ENCODE measurements at places on chromosomes 11 and 22. TPM values are rescaled to one million over a fixed set of nuclear protein-coding genes. Genes with fewer than 3 reads are reported as not detected.

GRCh38 chr11:77223797-77224196 is 77.7 kb downstream of the GDPD4 start:
- DNase-seq, result no peak
- H3K27ac ChIP-seq, result no peak overlapping the region
- peaks cover 63% of the 10 kb centered on the region for H3K27me3 ChIP-seq
- H3K4me3 ChIP-seq, result no peak overlapping the region
- peaks cover 3% of the 10 kb centered on the region for H3K36me3 ChIP-seq
- no peaks in the 10 kb centered on the region for H3K4me1 ChIP-seq

GRCh38 chr11:126059238-126059781 is 3.4 kb downstream of the CDON start:
- H3K4me1 ChIP-seq, result peaks cover 17% of the 10 kb centered on the region
- H3K27ac ChIP-seq, result no peak overlapping the region
- peaks cover 64% of the 10 kb centered on the region for H3K27me3 ChIP-seq
- no peak overlapping the region for H3K4me3 ChIP-seq
- H3K36me3 ChIP-seq, result peaks cover 9% of the 10 kb centered on the region

DNA sequence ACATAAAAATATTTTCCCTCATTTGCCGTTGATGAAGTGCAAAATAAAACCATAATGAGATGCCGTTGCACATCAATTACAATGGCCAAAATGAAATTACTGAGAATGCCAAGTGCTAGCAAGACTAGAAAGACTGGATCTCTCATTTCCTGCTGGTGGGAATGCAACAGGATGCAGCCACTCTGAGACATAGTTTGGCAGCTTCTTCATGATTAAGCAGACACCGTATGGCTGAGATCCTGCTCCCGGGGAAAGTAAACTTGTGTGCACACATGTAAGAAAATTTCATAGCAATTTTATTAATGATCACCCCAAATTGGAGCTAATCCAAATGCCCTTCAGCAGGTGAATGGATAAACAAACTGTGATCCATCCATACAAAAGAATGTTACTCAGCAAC is 1013.2 kb downstream of the TBC1D22A start:
- no peaks in the 10 kb centered on the region for H3K27me3 ChIP-seq
- no peaks in the 10 kb centered on the region for H3K4me1 ChIP-seq
- H3K4me3 ChIP-seq, result no peak overlapping the region

- peak; percentile 93 for DNase-seq
- H3K27me3 ChIP-seq, result no peaks in the 10 kb centered on the region
- peaks cover 6% of the 10 kb centered on the region for H3K36me3 ChIP-seq
Observed at GRCh38 chr11:72831521-72832300, 17.5 kb downstream of the ATG16L2 start.

DNA sequence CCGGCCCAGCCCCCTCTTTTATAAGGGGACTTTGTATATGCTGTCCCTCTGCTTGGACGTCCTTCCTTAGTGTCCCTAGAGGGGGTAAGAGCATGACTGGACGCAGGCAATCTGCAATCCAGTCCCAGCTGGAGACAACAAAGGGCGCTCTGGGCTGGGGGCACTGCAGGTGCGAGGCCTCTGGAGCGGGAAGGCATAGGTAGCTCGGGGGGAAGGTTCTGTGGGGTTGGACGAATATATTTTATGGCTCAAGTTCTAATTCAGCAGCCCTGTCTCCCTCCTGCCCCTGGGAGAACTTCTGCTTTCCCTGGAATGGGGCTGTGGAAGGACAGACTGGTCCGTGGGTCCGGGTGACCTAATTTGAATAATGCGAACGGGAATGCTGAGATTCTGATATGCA is 40.0 kb downstream of the KCNJ4 start:
- H3K27ac ChIP-seq, result no peak overlapping the region
- H3K36me3 ChIP-seq, result no peaks in the 10 kb centered on the region
- H3K4me3 ChIP-seq, result no peak overlapping the region
- H3K4me1 ChIP-seq, result no peaks in the 10 kb centered on the region
- no peak for DNase-seq

Gene RAG2
- total RNA-seq, result not detected

- DNase-seq, result no peak
- no peak overlapping the region for H3K4me3 ChIP-seq
- H3K27ac ChIP-seq, result no peak overlapping the region
Observed at GRCh38 chr11:6202041-6202440, 3.0 kb downstream of the OR52W1 start.

Gene CCDC81
- total RNA-seq, result 1.4 TPM

DNA sequence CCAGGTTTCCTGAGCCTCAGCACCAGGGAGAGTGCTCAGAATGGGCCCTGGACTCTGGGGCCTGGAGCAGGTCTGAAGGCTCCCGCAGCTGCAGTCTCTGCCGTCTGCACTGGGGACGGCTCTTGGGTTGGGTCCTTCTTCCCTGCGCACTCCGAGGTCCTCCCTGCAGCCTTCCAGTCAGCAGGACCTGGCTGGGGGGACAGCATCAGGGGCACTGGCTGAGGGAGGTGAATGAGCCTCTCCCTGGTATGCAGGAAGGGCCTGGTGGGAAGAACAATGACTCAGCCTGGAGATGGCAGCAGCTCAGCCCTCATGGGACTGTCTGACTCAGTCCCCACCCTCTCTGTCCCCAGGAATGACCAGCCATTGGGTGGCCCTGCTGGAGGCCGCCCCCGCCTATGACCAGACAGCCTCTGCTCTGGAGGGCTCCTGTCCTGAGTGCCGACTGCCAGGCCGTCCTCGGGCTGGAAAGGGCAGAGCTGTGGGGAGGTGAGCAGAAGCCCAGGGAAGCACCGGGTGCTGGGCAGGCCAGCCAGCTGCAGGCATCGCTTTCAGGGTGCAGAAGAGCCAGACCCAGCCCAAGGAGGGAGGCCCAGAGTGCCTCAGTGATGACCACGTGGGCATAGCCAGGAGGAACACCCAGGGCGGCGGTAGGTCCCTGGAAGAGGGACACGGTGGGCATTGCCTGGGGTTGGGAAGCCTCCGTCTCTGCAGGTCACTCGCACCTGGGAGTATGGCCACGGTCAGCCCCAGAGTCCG is 455.0 kb downstream of the BRD1 start:
- peaks cover 25% of the 10 kb centered on the region for H3K4me1 ChIP-seq
- DNase-seq, result peak; percentile 82
- no peaks in the 10 kb centered on the region for H3K36me3 ChIP-seq
- H3K27ac ChIP-seq, result peak overlapping the region; percentile 23
- H3K4me3 ChIP-seq, result no peak overlapping the region
- no peaks in the 10 kb centered on the region for H3K27me3 ChIP-seq

GRCh38 chr11:114343020-114343419 is 46.8 kb downstream of the NNMT start:
- DNase-seq, result no peak
- peaks cover 1% of the 10 kb centered on the region for H3K4me1 ChIP-seq
- H3K4me3 ChIP-seq, result no peak overlapping the region
- no peaks in the 10 kb centered on the region for H3K36me3 ChIP-seq

Gene BIRC3
- 1.0 TPM for total RNA-seq

GRCh38 chr11:15780837-15781236 is 575.5 kb downstream of the SOX6 start:
- no peak overlapping the region for H3K27ac ChIP-seq
- no peaks in the 10 kb centered on the region for H3K27me3 ChIP-seq
- no peak for DNase-seq
- no peaks in the 10 kb centered on the region for H3K36me3 ChIP-seq
- no peak overlapping the region for H3K4me3 ChIP-seq

- H3K27me3 ChIP-seq, result peaks cover 54% of the 10 kb centered on the region
- no peak overlapping the region for H3K27ac ChIP-seq
- peak; percentile 30 for DNase-seq
- H3K4me1 ChIP-seq, result no peaks in the 10 kb centered on the region
Observed at GRCh38 chr11:44416776-44417175, 106.8 kb upstream of the ALX4 start.

- peaks cover 6% of the 10 kb centered on the region for H3K4me1 ChIP-seq
- no peak overlapping the region for H3K4me3 ChIP-seq
- DNase-seq, result no peak
- H3K27ac ChIP-seq, result no peak overlapping the region
- H3K36me3 ChIP-seq, result no peaks in the 10 kb centered on the region
- peaks cover 7% of the 10 kb centered on the region for H3K27me3 ChIP-seq
Observed at GRCh38 chr11:124950601-124951330, 3.2 kb upstream of the CCDC15 start.

Gene C11orf21
- 0.16 TPM for total RNA-seq

Gene MS4A3
- total RNA-seq, result not detected

GRCh38 chr22:46295277-46295971 is 1.2 kb upstream of the GTSE1 start:
- DNase-seq, result no peak
- H3K4me1 ChIP-seq, result peaks cover 42% of the 10 kb centered on the region
- peak overlapping the region; percentile 97 for H3K27ac ChIP-seq

Gene SYT8
- 6.2 TPM for total RNA-seq

- H3K27ac ChIP-seq, result no peak overlapping the region
- no peak overlapping the region for H3K4me3 ChIP-seq
- no peak for DNase-seq
- H3K4me1 ChIP-seq, result no peaks in the 10 kb centered on the region
- no peaks in the 10 kb centered on the region for H3K36me3 ChIP-seq
Observed at GRCh38 chr11:92136797-92137196, 87.8 kb upstream of the FAT3 start.

Gene MEI1
- total RNA-seq, result not detected

DNA sequence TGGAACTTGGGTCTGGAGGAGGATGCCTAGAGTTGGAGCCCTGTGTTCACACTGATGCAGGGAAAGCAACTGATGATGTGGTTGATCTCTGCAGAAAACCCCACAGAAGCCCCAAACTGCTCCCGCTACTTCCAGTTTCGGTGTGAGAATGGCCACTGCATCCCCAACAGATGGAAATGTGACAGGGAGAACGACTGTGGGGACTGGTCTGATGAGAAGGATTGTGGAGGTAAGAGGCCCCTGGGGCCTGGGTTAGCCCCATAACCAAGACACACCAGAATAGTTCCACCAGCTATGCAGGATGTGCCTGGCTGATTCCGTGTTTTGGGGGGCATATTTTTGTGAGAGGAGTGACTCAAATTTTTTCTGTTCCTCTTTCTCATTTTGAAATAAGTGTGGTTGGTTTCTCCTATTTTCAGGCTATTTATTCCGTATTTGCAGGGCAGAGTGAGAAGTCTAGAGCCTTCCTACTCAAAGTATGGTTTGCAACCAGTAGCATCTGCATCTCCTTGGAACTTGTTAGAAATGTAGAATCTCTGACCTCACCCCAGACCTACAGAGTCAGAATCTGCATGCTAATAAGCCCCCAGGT is 137.3 kb upstream of the SORL1-AS1 start:
- H3K4me3 ChIP-seq, result no peak overlapping the region
- H3K27me3 ChIP-seq, result peaks cover 65% of the 10 kb centered on the region
- H3K36me3 ChIP-seq, result peaks cover 5% of the 10 kb centered on the region
- no peaks in the 10 kb centered on the region for H3K4me1 ChIP-seq
- DNase-seq, result no peak

- H3K27me3 ChIP-seq, result peaks cover 8% of the 10 kb centered on the region
- no peak for DNase-seq
- H3K4me3 ChIP-seq, result no peak overlapping the region
- H3K27ac ChIP-seq, result no peak overlapping the region
- no peaks in the 10 kb centered on the region for H3K4me1 ChIP-seq
Observed at GRCh38 chr11:45556851-45557707, 108.3 kb downstream of the CHST1 start.

Gene LAMTOR1
- 96.8 TPM for total RNA-seq

DNA sequence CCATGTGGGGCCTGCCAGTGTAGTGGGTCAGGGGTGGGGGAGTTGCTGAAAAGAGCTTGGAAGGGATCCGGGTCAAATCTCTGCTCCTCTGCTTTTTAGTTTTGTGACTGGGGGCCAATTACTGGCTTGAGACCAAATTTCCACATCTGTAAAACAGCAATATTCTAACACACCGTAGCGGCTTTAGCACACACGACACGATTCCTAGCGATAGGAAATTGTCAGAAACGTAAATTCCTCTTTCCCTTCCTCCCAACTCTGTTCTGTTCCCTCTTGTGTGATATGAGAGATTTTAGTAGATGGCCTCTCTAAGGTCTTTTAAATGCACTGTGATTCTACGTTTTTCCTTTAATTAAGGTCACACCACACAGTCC is 71.9 kb downstream of the MICAL2 start:
- no peak for DNase-seq
- H3K27ac ChIP-seq, result no peak overlapping the region
- no peak overlapping the region for H3K4me3 ChIP-seq
- peaks cover 44% of the 10 kb centered on the region for H3K4me1 ChIP-seq
- no peaks in the 10 kb centered on the region for H3K36me3 ChIP-seq
- H3K27me3 ChIP-seq, result no peaks in the 10 kb centered on the region

DNA sequence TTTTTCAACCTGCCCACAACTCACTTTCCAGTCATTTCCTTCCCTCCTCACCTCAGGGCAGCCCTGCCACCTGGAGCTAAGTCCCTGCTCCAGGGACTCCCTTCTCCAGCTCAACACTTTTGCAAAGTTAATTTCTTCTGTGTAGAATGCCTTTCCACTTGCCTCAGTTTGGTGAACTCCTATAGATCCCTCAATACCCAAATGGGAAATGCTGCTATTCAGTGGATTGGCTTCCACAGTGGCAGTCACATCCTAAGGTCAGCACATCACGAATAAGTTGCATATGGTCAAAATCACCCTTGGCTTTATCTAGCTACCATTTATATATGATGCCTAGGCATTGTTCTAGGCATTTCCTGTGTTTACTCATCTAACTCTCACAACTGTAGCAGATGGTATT is 23.6 kb downstream of the GDPD5 start:
- no peaks in the 10 kb centered on the region for H3K27me3 ChIP-seq
- DNase-seq, result no peak
- H3K4me3 ChIP-seq, result no peak overlapping the region
- H3K27ac ChIP-seq, result no peak overlapping the region
- peaks cover 25% of the 10 kb centered on the region for H3K4me1 ChIP-seq
- no peaks in the 10 kb centered on the region for H3K36me3 ChIP-seq

GRCh38 chr11:131928992-131929391 is 558.6 kb downstream of the NTM start:
- DNase-seq, result no peak
- no peaks in the 10 kb centered on the region for H3K27me3 ChIP-seq
- peaks cover 23% of the 10 kb centered on the region for H3K4me1 ChIP-seq
- peaks cover 6% of the 10 kb centered on the region for H3K36me3 ChIP-seq
- no peak overlapping the region for H3K27ac ChIP-seq

Gene ZC3H12C
- total RNA-seq, result 9.7 TPM

DNA sequence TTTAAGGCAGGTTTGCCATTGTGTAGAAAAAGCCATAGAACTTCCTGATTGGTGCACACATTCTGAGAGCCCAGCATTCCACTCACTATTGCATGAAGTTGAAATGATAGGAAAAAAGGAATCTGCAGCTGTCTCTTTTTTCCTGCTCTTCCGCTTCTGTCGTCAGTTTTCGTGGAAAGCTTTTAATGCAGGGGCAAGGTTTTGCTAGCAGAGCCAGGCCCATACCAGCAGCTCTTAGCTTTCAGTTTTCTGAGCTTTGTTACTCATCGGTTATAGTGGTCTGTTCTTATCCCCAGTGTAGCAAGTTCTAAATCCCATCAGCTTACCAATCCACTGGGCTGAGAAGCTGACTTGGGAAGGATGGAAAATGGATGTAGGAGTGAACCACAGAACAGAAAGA is 162.9 kb upstream of the TTC12 start:
- no peaks in the 10 kb centered on the region for H3K36me3 ChIP-seq
- no peaks in the 10 kb centered on the region for H3K4me1 ChIP-seq
- no peak overlapping the region for H3K4me3 ChIP-seq
- H3K27me3 ChIP-seq, result no peaks in the 10 kb centered on the region
